ENCODE measurements at places on chromosomes 7 and 10. TPM values are rescaled to one million over a fixed set of nuclear protein-coding genes. Genes with fewer than 3 reads are reported as not detected.

The TMEM178B gene
- total RNA-seq, result 2.3 TPM

The ADARB2 gene
- not detected for total RNA-seq

The DLG5 gene
- total RNA-seq, result 24.9 TPM

The HPSE2 gene
- total RNA-seq, result 0.08 TPM

The PIP gene
- not detected for total RNA-seq

The SPDYE16 gene
- total RNA-seq, result 0.15 TPM

The IFIT3 gene
- 6.1 TPM for total RNA-seq

The TMEM184A gene
- 47.2 TPM for total RNA-seq

The KCNK18 gene
- not detected for total RNA-seq

The MPP7 gene
- 2.2 TPM for total RNA-seq

The SMKR1 gene
- total RNA-seq, result 3.5 TPM

The RSPH10B2 gene
- not detected for total RNA-seq

DNA sequence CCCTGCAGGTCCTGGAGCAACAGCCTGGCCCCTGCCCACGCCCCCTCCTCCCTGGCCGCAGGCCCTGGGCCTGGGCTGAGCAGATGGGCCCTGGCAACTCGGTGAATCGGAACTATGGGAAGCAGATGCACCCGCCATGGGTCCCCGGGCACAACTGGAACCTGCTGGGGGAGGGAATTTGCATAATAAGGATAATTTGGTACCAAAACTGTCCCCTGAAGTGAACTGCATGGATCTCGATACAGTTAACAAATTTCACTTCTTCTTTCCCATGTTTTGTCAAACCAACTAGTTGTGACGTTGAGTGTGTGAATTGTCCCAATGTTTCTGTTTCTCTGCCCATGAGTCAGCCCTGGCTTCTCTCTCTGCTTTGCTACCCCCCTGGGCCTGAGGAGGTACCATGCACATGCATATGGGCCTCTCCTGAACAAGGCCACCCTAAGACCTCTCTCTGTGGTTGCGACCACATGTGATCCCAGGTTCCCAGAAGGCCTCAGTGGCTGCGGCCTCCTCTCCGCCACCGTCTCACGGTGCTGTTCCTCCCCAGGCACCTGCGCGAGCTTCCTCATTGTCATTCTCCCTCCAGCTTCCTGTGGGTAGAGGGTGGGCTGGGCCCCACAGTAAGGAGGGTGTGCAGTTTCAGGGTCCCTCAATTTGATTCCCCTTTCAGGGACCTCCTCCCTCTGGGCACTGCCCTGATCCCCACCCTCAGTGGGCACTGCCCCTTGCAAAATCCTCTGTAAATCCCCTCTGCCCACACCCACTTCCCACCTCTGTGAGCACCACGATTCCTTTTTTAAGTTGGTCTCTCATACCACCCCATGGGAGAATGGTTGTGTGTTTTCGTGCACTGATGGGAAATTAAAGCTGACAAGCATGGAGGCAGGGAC is 40.0 kb downstream of the FIGNL1 start:
- no peak for DNase-seq

- peak; percentile 61 for DNase-seq
Measured at GRCh38 chr10:119291223-119291900, 84.0 kb downstream of the GRK5 start.

- DNase-seq, result no peak
Measured at GRCh38 chr7:6437251-6437650, 10.5 kb downstream of the DAGLB start.

DNA sequence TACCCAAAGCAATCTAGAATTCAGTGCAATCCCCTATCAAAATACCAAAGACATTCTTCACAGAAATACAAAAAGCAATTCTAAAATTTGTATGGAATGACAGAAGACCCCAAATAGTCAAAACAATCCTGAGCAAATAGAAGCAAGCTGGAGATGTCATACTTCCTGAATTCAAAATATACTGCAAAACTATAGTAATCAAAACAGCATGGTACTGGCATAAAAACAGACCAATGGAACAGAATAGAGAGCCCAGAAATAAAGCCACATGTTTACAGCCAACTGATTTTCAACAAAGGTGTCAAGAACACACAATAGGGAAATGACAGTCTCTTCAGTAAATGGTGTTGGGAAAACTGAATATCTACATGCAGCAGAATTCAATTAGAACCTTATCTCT is 124.1 kb upstream of the AGK start:
- DNase-seq, result no peak

DNA sequence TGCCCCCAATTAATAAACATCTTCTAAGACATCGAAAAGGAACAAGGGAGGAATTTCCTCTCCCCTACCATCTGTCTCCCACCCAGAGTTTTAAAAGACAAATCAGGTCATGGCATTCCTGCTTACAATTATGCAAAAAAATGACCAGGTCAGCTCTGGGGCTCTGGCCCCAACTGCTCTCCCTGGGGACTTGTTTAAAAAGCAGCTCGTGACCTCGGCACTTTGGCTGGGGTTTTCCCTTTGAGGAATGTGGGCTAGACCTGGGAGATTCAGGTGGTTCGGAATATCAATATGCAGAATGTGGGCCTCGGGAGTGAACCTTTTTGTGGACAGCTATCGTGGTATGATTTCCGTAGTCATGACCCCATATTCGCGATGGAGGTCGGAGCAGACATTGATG is 648 bp upstream of the RADIL start:
- no peak for DNase-seq

GRCh38 chr7:43479042-43479441 is 103.9 kb upstream of the STK17A start:
- DNase-seq, result peak; percentile 17

DNA sequence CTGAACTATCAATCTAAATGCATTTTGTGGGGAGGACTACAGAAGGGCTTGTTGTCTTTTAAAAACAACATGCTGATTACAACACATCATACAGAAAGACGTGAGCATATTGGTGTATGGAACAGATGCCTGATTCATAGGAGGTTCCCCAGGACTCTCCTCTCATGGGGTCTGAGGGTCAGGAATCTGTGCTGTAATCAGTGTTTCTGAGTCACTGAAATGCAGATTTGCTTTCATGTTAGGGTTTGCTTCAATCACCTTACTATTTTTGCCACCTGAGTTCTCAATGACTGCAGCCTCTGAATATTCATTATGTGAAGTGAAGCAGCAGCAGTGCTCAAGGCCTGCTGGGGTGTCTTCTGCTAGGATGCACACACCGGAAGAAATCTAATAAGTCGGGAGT is 550 bp upstream of the ANK3 start:
- no peak for DNase-seq

- DNase-seq, result no peak
Measured at GRCh38 chr10:62625484-62625883, 179.0 kb upstream of the ADO start.

DNA sequence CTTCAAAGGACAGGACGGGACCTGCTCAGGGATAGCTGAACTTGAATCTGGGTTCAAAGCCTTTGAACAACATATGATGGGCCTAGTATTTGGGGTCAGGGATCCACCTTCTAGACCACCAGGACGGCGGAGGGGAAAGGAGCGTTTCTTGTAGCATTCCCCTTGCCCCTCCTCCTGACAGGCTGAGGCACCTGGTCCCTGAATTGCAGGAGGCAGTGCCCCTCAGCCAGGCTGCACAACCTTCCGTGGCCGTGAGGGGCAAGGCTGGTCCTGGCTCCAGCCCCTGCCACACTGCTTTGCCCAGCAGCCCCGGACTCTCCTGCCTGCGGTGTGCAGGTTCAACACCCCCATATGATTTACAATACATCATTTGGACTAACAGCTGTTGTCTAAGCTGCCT is 58.1 kb downstream of the INSIG1 start:
- DNase-seq, result no peak

DNA sequence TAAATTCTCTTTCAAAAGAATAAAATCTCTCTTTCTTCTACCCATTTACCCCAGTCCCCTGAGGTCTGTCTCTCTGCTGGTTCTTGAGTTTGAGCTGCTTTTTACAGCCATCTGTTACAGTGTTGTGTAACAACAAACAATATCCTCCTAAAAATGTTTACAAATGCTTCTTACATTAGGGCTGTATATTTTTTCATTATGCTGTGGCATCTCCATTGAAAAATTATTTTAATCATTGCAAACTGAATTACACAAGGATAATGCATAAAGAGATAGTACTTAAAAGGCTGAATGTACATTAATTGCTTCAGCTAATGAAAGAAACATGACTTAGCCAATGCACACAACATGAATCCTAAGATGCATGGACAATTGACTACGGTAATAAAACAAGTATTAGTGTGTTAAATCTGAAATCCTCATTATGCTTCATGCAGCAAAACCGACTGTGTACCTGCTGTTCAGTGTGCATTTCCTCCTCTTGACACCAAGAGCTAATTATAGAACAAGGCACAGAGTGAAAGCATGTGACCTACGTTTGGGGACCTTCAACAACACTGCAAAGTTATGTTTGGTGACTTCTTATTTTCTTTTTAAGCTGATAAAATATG is 181.7 kb upstream of the RHOBTB1 start:
- DNase-seq, result no peak

GRCh38 chr7:118252087-118252486 is 27.6 kb downstream of the ANKRD7 start:
- no peak for DNase-seq

DNA sequence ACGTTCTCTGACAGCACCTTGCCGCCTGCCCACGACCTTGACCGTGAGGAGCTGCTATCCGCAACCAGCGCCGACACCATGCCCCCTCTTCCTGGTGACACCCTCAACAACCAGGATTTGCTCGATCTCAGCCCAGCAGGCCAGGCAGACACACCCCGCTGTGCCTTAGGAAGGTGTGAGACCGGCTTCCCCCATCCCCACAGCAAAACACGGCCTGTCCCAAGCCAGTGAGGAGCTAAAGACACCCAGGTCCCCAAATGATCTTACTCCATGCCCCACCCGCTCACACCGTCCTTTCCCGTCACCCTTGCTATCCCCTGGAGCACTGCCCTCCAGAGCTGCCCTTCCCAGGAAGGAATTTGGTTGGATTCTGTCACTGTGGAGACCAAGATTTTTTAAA is 21.3 kb upstream of the TTYH3 start:
- DNase-seq, result no peak

DNA sequence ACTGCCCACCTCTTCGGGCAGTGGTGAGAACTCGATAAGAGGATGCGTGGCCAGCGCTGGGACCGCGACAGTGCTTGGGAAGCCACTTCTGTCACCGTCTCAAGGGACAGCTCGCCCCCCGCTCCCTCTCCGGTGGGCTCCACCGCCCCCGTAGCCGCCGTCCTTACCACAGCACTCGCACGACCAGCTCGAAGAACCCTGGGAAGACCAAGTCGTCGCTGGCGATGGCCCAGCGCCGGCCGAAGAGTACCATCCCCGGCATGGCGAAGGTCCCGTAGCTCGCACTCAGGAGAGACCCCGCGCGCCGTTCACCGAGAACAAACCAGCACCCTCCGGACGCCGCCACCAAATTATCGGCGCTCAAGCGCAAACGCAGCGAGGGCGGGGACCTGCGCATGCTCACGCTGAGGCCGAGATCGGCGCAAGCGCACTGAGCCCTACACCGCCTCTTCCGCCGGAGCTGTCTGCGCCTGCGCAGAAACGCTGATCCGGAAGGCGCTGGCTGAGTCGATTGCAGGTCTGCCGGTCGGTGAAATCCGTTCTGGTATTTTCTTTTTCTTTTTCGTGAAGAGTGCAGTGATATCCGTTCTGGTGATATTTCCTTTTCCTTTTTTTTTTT is at the start of gene DAGLB:
TSS of gene DAGLB (minus strand) at position 374 of the 619 bp plus-strand sequence. CDS start at position 262, 112 bp downstream.
- peak; percentile 98 for DNase-seq

- no peak for DNase-seq
Measured at GRCh38 chr7:99380823-99381663, 6.5 kb downstream of the ARPC1B start.

- DNase-seq, result no peak
Measured at GRCh38 chr10:21753497-21754270, 219.7 kb downstream of the MLLT10 start.

DNA sequence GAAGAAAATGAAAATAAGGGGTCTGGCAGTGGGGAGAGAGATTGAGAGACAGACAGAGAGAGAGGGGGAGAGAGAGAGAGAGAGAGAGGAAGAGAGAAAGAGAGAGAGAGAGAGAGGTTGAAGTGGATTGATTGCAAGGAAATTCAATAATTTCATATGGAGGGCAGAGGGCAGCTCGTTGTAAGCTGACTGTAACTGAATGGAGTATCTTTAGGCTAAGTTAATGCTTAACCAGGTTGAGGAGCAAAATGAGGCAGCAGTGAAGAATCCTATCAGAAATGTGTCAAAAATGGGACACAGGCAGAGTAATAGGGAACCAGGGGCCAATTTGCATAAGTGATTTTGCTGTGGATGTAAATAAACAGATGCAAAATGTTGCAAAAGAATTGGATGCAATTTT is 21.0 kb downstream of the BLNK start:
- DNase-seq, result no peak

- no peak for DNase-seq
Measured at GRCh38 chr10:126207851-126208250, 180.4 kb downstream of the ADAM12 start.

DNA sequence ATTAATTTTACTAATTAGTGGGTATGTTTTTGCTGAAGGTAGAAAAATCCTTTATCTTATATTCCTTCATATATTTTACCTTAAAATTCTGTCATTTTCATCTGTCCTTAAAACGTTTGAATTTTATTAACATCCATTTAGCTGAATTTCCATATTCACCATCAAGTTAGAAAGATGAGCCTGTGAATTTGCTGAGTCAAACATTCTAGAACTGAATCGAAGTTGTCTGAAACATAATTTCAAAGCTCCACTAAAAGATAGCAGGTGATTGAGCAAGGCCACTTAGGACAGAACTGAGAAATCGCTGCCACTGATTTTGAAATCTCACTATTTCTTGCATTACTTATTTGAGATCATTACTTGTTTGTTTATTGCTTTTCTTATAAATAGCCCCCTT is 17.5 kb downstream of the HGF start:
- DNase-seq, result no peak

DNA sequence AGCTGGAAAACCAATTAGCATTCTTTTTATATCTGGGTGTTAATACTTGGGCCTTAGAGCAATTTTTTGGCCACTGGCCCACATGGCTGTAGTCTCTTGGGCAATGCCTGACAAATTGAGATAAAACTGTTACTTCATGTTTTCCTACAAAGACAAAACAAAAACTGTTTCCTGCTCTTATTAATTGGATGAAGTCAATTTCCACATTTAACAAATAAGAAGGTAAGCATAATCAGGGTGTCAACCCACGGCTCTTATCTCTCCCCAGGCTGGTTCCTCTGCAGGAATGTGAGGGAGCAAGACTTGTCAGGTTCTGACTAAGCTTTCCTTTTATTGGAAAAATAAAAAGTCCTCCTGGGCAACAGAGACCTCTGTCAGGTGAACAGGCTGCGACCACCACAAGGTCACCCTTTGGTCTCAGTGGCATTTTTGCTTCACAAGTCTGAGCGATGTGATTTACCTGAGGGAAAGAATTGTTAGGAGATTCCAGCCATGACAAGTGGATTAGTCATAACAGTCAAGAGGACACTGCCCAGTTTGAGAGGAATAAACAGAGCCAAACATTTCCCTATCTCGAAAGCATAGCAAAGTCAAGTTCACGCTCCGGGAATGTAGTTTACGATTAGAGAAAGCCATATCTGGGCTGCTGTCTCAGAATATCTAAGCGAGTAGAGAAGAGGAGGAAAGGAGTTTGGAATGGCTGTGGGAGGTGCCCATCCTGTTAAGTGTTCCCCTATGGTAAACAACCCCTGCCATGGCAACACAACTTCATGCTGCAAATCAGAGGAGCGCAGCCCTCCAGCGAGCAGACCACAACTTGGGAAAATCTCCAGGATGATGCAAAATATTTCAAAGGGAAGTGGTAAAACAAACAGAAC is 144.4 kb downstream of the TES start:
- peak; percentile 95 for DNase-seq

- no peak for DNase-seq
Measured at GRCh38 chr7:22811746-22812280, 10.8 kb downstream of the TOMM7 start.

- no peak for DNase-seq
Measured at GRCh38 chr10:132245056-132245455, 58.3 kb downstream of the DPYSL4 start.

GRCh38 chr10:56351909-56352630 is 9.0 kb downstream of the ZWINT start:
- no peak for DNase-seq

Data from HT-29 (cell line).